ENCODE measurements at places on chromosomes 6 and 20.
A peak's percentile ranks its signal among the peaks of the same experiment; 100 is the strongest.

DNA sequence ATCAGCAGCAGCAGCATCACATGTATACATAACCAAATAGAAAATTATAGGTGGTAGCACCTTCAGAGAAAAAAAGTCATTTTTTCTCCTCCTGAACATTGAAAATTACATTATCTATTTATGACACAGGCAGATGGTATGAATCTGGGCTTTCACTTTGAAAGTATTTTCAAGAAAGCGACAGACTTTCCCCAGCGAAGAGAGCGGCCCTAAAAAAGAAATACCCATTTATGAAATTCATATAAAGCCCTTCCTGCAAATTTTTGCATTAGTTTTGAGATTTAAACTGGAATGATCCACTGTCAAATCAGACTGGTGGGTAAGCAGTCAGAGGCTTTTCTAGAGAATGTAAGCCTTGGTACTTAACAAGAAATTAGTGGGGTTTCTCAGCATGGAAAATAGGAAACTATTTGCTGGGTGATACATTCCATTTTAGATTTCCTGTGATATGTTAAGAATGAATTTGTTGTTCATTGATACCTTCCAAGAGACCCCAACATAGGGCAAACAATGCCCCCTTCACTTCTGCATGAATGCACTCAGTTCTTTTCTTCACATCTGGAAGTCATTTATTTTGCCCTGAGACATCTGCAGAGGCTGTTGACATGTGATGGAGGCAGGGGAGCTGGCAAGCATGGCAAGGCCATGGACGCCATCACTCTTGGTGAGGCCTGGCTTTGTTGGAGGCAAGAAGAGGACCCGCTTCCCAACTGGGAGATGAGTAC is 147.0 kb downstream of the LINC00237 start:
- no peak for DNase-seq

DNA sequence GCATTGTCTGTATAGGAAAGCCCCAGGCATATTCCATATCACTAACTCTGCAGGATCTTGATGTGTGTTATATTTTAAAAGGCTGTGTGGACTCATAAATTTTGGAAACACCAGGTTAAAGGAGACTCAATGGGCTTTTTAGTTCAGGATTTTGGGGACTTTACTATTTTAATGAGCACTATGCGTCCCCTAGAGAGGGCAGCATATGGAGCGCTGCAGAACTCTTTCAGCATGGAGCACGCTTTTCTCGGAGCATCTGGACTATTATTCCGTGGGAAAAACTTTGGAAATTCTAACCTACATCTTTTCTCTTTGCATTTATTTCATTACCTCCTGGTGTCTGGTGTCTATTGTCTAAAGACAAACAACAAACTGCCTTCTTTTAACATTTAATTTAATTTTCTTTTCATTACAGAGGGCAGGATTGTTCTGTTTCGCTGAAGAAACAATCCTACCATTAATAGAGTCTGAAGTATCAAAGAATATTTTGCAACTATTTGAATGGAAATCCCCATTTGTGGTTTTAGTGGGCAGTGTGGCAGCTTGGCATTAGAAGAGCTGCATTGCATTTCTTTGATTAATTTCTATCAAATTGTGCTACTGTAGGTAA is 399.9 kb upstream of the HSF2 start:
- DNase-seq: no peak

DNA sequence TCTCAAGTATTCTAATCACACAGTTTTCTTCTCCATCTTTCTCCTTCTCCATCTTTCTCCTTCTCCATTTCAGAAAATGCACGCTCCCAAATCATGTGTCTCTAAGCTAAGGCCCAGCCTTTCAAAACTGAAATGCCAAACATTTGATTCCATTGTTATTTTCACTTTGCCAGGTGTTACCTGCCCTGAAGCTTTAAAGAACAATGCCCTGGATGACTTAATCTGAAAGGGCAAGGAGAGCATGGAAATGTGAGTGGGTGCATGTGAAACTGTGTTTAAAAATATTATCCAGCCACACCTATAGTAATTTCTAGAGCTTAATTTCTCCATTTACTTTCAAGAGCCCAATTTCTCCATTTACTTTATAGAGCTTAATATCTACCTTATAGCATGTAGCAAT is 42.4 kb upstream of the GCLC start:
- DNase-seq: no peak

GRCh38 chr6:144823131-144823530 is 538.0 kb downstream of the UTRN start:
- no peak for DNase-seq

- no peak for DNase-seq
These were observed 150.4 kb upstream of the QKI start for GRCh38 chr6:163263998-163264661.

DNA sequence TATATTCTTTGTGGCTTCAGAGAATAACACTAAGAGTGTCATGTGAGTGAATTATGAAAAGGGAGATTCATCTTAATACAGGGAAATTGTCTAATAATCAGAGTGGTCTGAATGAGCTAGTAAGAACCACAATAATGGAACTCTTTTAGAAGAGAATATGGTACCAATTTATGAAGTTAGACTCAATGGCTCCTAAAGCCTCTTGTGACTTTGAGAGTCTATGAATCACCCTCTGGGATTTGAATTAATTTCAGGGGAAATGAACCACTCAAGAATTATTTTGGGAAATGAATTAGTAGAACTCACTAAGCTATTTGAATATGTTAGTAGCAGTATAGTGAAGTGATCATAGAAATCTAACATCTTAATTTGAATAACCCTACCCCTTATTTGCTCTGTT is 14.3 kb downstream of the PCMT1 start:
- no peak for DNase-seq

- no peak for DNase-seq
These were observed 894 bp downstream of the PYGB start for GRCh38 chr20:25248786-25249172.

DNA sequence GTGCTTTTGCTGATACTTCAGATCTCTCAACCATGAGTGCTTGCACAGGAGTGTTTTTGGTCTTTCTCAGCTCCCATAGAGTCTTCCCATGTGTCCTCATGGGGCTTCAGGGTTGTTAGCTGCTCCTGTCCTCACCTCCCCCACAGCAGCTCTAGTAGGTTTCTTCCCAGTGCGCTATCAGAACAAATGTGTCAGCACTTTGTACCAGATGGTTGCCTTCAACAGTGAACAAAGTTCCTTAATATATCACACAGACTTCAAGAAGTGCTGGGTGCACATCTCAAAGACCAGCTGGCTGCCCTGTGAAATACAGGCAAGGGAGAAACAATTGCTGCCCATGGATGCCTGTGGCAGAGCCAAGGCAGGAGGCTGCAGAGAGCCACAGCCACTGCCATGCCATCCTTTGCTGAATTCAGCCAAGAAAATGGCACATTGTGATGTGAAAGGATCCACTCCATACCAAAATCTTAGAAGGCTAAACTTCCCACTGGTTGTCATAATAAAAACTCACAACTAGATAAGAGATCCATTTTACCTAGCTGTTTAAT is 471.3 kb downstream of the C6orf118 start:
- no peak for DNase-seq

- DNase-seq: no peak
These were observed 26.2 kb downstream of the CTCFL start for GRCh38 chr20:57498425-57499400.

GRCh38 chr20:49394264-49394663 is 88.2 kb downstream of the KCNB1 start:
- no peak for DNase-seq

GRCh38 chr6:142884214-142885035 is 60.6 kb downstream of the HIVEP2 start:
- DNase-seq: no peak

DNA sequence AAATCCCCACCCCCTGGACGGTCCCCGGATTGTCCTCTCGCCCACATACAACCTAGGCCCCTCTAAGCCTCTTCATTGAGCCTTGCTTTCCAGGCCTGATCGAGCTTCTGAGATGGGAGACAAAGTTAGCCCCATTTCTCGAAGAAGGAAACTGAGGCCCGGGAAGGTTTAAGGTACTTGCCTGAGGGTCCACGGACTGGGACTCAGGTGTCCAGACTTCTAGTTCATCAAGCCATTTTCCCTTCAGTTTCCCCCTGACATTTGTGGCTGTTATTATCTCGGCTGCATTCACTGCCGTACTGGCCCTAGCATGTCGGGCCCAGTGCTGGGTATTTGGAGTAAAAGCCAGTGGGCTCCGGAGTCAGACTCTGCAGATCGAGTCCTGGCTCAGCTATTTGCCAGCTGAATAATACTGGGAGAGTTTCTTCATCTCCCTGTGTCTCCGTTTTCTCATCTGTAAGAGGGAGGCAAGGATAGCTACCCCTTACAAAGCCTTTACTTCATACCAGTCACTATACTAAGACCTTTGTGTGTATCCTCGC is 633 bp downstream of the RPRD1B start:
- peak; percentile 2 for DNase-seq

GRCh38 chr20:36644032-36644705 is 1.8 kb downstream of the SLA2 start:
- DNase-seq: peak; percentile 38

- no peak for DNase-seq
These were observed 170.0 kb upstream of the AGPAT4 start for GRCh38 chr6:161443848-161444247.

GRCh38 chr6:26501482-26501986 is 1.4 kb downstream of the BTN1A1 start:
- no peak for DNase-seq

GRCh38 chr20:42155586-42155985 is 537.4 kb upstream of the CHD6 start:
- no peak for DNase-seq

DNA sequence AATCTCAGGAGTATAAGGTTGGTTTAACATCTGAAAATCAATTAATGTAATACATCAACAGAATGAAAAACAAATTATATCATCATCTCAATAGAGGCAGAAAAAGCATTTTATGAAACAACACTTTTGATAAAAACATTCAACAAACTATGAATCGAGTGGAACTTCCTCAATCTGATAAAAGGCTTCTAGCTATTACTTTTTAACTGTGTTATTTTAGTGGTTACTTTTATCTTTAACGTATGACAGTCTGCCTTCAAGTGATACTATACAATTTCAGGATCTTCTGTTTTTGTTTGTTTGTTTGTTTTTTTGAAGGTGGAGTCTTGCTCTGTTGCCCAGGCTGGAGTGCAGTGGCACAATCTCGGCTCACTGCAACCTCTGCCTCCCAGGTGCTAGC is 73.7 kb downstream of the ZFAND3 start:
- DNase-seq: no peak

GRCh38 chr6:143111443-143111842 is 50.8 kb downstream of the AIG1 start:
- DNase-seq: no peak

- no peak for DNase-seq
These were observed 43.8 kb upstream of the AFDN start for GRCh38 chr6:167782698-167783517.

GRCh38 chr6:154508573-154509375 is 1.7 kb downstream of the CNKSR3 start:
- no peak for DNase-seq

DNA sequence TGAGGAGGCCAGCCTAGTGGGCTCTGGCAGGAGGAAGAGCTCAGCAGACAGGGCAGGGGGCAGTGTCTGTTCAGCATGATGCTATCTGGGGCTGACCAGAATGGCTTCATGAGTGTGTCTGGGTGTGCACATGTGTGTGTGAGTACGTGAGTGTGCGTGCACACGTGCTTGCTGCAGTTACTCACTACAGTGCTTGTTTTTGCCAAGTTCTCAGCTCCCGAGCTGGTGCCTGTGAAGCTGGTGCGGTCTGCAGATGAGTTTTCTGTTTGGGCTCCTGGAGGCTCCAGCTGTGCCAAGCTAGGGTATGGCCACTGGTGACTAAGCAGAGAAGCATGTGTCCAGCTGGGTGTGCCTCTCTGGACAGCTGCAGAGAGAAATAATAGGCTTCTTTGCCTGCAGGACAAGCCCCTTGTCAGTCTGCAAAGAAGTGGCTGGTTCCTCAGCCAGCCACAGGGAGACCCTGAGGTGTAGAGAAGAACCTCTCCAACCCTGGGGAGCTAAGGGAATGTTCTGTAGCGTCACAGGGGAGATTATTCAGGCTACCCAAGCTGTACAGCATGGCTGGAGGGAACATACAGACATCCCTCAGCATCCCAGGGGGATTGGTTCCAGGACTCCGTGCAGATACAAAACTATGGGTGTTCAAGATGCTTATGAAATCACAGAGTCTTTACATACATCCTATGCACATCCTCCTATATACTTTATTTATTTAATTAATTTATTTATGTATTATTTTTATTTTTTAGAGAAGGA is 40.2 kb upstream of the FAM50B start:
- DNase-seq: no peak

GRCh38 chr6:14542670-14543366 is 425.2 kb downstream of the CD83 start:
- peak; percentile 33 for DNase-seq

GRCh38 chr20:52552181-52552872 is 360.7 kb upstream of the ZFP64 start:
- no peak for DNase-seq

GRCh38 chr20:41278936-41279335 is 38.6 kb downstream of the ZHX3 start:
- no peak for DNase-seq

DNA sequence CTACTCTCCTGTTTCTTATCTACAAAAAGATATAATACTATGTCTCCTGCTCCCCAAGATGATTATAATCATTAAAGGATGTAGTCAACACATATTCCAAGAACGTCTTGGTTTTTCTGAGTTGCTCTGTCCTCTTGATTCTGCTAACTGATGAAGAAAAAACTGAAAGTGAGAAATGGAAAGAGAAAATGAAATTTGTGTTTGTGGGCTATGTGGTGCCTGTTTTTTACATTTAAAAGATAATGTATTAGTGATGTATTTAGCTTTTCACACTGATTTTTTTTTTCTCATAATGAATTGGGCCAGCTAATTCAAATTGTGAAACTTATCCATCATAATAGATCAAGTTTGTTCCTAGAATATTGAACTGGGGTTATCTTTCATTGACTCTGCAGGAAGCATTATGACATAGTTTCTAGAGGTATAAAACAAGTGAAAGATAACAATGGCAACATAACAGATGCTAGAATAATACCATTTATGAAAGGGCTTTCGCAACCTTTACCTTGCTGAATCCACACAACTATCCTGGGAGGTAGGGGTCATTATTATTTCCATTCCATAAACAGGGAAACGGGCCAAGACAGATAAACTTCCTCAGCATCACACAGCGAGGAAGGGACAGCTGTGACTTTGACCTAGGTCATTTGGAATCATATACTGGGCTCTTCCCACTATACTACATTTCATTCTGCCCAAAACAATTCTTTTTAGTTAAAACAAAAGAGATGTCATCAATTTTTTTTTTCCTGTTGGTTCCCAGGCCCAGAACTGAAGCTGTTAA is 336.7 kb downstream of the GJA1 start:
- DNase-seq: no peak

DNA sequence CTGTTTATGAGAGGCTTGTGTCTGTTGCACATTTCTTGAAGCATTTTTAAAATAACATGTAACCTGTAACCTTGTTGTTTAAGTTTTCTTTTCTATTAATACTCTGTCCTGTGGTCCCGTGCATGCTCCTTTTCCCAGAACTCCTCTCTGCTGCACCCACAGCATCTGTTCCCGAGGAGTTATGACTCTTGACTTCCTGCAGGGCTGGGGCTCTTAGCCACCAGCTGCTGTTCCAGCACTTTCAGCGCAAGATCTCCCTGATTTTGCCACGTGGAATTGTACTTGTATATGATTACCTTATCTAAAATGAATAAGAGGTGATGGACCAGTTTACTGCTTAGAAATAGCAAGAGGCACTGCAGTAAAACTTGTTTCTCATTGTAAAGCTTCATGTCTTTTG is 150.6 kb downstream of the QKI start:
- no peak for DNase-seq
